ENCODE measurements at places on chromosomes 4 and X.
A peak's percentile ranks its signal among the peaks of the same experiment; 100 is the strongest.

DNA sequence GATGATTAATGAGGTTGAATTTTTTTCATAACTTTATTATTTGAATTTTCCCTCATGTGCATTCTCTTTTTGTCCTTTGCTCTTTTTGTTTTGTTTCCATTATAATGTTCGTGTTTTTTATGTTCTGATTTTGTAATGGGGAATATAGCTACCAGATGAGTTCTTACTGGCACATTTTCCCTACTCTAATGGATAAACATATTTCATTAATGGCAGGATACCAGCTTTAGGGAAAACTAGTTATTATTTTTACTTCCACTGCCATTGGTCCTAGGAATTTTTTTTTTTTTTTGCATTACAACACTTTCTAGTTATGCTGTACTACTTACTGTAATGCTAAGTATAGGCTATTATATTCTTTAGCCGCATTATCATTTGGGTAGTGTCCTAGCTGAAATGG lies 286.3 kb downstream of the SPRY1 start:
- no peak for DNase-seq

- DNase-seq, result peak; percentile 65
Measured at GRCh38 chr4:121669163-121669550, 27.6 kb downstream of the ANXA5 start.

GRCh38 chrX:143435916-143436315 lies 81.4 kb downstream of the SPANXN3 start:
- DNase-seq, result no peak

GRCh38 chr4:90602726-90603125 lies 475.5 kb downstream of the CCSER1 start:
- DNase-seq, result no peak
